ENCODE measurements at places on chromosomes 3 and 15.

- DNase-seq = no peak
Observed at GRCh38 chr3:127800508-127800907, 21.8 kb downstream of the MGLL start.

GRCh38 chr3:71905426-71905825 lies 120.5 kb upstream of the PROK2 start:
- DNase-seq = no peak

- DNase-seq = no peak
Observed at GRCh38 chr15:36742696-36743095, 163.3 kb downstream of the CDIN1 start.

GRCh38 chr3:165466856-165467255 lies 270.7 kb upstream of the SLITRK3 start:
- DNase-seq = no peak

GRCh38 chr15:99249270-99249841 lies at the start of gene TTC23:
TSS of gene TTC23 (minus strand) at chr15:99249581. CDS start at chr15:99228712, 20,869 bp downstream.
- no peak for DNase-seq

- peak; percentile 21 for DNase-seq
Observed at GRCh38 chr3:149879872-149880271, 66.9 kb downstream of the RNF13 start.

DNA sequence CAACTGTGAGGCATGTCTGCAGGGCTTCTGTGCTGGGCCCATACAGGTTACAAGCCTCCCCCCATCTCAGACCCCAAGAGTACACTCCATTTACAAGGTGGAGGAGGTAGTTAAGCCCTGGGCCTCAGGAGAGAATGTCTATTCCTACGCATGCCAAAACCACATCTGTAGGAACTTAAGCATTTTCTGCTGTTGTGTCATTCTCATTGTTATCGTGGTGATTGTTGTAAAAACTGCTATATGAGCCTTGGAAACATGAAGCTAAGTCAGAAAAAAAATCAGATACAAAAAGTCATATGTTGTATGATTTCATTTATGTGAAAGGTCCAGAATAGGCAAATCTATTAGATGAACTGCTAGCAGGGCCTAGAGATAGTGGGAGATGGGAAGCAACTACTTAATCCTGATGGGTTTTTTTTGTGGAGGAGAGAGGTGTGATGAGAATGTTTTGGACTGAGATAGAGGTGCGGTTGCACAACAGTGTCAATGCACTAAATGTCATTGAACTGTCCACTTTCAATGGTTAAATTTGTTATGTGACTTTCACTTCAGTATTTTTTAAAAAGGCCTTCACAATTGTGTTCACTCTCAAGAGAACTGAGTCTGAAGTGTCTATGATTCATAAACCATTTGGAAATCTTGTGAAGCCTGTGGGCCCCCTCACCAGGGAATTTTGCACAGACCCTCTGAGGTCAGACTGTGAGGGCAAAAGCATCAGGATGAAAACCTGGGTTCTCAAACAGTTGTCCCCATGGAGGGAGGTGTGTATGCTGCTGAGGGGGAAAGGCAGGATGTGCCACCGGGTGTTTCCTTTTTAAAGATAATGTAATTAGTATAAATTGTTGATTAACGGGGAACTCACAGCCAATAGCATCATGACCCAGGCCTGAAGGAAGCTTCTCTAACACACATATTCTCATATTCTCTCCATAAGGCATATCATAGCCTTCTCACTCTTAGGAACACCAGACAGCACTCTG lies 3.2 kb downstream of the RTP3 start:
- DNase-seq = no peak

GRCh38 chr3:101845425-101845824 lies 3.9 kb upstream of the NFKBIZ start:
- DNase-seq = no peak

- no peak for DNase-seq
Observed at GRCh38 chr3:155766206-155766605, 21.3 kb upstream of the PLCH1 start.

DNA sequence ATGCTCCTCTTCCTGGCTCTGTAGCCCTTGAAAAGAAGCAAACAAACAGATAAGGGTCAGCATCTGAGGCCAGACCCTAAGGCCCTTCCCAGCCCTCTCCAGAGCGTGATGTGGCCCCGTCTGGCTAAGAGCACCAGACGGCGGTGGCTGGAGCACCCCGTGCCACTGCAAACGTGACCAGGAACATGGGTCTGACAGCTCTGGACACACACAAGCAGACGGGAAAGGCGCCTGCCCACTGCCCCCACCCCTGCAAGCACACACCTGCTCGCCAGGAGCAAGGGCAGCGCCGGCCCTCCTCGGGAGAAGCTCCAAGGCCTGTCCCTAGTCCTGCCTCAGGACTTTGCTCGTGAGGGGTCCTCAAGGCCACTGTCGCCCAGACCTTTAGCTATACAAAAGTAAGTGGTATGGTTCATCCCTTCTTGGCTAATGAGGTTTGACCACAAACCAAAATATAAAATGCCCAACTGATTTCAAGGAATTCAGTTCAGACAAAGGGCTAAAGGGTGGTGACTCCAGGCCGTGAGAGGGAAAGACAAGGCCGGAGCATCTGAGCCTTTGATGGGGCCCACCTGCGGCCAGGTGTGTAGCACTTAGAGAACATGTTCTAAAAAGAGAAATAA lies 90.4 kb downstream of the XXYLT1 start:
- no peak for DNase-seq

DNA sequence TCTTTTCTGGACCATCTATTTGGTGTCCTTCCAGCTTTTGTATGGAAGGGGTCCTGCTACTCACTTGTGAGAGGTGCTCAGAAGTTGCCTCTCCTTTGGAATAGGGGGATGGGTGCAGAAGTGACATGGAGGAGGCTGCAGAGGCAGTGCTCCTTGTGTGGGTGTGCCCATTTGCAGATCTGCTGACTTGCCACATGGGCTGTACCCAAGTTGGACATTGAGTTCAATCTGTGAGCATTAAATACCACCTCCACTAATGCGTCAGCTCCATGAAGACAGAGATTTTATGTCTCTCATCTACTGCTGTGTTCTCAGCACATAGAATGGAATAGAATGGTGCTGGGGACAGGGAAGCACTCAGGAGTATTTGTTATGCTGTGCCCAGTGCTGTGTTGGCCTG lies 76.2 kb downstream of the RGMA start:
- no peak for DNase-seq

GRCh38 chr3:29889215-29889614 lies 608.3 kb downstream of the RBMS3 start:
- no peak for DNase-seq

- DNase-seq = no peak
Observed at GRCh38 chr3:124277144-124277890, 285.4 kb upstream of the ROPN1 start.

DNA sequence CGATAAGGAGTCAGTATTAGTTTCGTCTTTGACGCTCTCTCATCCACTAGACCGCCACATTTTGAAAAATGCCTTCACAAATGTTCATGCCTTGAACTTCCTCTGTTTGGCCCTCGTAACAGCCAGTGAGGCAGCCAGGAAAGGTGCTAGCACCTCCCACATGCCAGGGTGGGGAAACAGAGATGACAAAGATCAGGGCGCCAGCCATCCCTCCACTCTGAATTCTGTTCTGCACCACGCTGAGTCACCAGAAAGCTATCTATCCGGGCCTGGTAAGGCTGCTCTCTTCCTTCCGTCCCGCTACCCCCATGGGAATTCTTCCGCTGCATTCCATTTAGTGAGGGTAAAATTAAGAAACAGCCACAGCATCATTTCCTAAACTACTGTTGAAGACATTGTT lies 31.3 kb upstream of the BCL2L10 start:
- no peak for DNase-seq

DNA sequence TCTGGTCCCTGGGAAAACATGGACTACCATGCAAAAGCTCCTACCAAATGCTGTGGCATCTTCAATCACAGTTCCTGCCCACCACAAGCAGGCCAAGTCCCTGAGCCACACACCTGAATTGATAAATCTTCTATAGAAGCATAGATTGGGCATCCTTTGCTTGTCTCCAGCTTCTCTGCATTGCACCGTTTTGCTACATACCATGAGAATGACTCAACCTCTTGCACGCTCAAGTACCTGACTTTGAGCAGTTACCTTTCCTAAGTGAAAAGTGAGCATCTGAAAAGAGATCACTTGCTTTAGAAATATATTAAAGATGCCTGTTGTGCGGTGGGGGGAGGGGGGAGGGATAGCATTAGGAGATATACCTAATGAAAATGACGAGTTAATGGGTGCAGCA lies 31.3 kb downstream of the GATM start:
- no peak for DNase-seq

GRCh38 chr3:8658306-8659212 lies 14.0 kb upstream of the SSUH2 start:
- DNase-seq = peak; percentile 37

DNA sequence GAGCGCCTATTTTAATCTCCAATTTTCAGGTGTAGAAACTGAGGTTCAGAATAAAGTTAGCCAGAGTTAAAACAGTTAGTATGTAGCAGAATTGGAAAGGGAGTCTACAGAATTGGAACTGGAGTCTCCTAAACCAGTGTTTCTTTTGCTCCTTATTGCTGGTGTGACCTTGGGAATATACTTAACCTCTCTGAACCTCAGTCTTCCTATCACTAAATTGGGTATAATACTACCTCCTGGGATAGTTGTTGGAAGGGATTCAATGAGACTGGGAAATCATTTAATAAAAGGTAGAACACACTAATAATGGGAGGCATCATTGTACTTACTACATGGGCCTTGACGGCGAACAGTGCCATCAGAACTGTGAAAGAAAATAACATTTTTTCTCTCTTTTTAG lies 55.1 kb downstream of the LPP start:
- DNase-seq = no peak

GRCh38 chr3:74592359-74592758 lies 22.1 kb downstream of the CNTN3 start:
- no peak for DNase-seq

GRCh38 chr3:64253689-64254088 lies 28.4 kb upstream of the PRICKLE2 start:
- no peak for DNase-seq

DNA sequence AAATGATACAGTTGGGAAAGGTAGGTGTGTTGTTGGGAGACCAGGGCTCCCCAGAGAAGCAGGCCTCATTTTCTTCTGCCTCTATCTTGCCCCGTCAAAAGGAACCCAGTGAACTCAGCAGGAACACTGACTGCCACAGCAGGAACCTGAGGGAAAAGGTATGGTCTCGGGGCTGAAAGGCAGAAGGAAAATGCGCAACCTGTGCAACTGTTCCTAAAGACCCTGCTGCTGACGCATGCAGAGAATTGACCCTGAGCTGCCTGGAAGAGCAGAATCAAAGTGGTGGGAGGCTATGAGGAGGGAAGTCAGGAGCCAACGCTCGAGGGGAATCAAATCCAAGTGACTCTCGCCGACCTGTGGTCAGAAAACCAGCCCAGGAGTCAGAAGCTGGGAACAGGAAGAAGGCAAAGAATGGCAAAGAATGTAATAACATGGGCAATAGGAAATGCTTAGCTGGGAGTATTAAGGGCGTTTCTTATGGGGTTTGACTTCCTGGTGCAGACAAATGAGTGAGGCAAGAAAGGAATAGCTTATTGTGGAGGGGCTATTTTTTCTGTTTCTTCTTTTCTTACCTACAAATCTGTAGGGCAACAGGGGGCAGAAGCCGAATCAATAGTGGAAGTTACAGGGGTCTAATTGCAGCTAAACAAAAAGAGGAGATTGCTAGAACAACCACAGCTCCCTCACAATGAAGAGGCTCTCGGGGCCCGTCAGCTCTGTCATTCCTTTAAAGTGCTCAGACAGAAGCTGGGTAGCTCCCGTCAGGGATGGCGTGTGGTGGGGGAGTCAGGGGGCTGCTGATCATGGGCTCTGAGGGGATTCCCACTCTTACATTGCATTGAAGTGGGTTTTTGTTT lies 65.4 kb upstream of the DLG1 start:
- no peak for DNase-seq

DNA sequence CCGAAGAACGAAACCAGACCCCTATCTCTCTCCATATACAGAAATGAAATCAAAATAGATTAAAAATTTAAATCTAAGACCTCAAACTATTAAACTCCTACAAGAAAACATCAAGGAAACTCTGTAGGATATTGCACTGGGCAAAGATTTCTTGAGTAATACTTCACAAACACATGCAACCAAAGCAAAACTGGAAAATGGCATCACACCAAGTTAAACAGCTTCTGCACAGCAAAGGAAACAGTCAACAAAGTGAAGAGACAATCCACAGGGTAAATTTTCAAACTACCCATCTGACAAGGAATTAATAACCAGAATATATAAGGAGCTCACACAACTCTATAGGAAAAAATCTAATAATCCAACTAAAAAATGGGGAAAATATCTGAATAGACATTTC lies 29.4 kb downstream of the CCK start:
- DNase-seq = no peak

- no peak for DNase-seq
Observed at GRCh38 chr15:50893976-50894375, 14.5 kb upstream of the AP4E1 start.

DNA sequence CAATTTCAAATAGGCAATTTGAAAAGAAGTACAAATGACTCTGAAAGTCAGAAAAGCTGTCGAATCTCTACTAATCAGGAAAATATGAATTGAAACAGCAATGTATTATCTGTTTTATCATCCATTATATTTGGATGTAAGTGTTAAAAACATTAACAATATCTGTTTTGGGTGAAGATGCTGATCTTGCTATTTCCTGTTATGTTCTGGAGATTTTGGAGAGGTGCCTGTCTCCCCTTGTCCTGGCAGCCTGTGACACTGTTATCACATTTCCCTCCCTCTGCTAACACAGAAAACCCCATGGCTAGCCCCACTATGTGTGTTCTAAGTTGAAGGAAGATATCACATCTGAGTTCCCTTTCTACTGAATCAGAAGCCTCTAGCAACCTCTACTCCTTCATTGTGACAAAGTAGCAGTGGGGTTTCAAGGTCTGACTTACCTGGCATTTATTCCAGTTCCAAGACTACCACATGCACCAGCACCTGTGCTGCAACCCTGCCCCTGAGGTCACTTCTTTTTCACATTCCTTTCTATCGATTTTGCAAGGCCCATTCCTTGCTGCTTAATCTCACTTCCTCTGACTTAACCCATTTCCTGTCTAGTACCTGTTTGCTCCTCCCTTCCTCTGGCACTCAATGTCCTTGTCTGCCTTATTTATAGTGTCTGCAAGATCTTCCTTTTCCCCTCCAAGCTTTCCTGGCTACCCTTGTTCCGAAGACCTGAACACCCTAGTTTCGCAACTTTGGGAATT lies 95.5 kb upstream of the COL8A1 start:
- no peak for DNase-seq

- no peak for DNase-seq
Observed at GRCh38 chr15:85767785-85768529, 26.8 kb downstream of the KLHL25 start.

- no peak for DNase-seq
Observed at GRCh38 chr3:194994551-194994981, 276.4 kb downstream of the XXYLT1 start.

DNA sequence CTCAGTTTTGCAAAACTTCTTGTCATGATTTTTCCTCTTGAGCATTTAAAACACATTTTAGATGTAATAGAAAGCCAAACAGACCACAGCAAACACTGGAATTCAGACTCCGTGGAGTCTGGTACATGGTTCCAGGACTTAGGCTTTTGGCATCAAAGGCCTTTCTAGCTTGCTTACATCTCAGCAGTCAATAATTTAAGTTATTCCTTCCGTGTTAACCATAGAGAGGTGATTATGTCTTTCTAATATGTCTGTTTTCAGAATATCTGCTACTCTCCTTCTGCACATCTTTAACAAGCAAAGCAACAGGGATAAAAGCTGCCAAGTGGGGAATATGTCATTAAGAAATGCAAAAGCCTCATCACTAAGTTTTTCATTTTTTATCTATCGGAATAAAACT lies 171.7 kb upstream of the CRBN start:
- DNase-seq = no peak

GRCh38 chr3:49030321-49030720 lies 1.1 kb upstream of the IMPDH2 start:
- DNase-seq = no peak

GRCh38 chr3:192409838-192410683 lies 317.3 kb downstream of the FGF12 start:
- DNase-seq = peak; percentile 2
